ENCODE measurements at places on chromosomes 5 and 9. TPM values are rescaled to one million over a fixed set of nuclear protein-coding genes. Genes with fewer than 3 reads are reported as not detected.

DNA sequence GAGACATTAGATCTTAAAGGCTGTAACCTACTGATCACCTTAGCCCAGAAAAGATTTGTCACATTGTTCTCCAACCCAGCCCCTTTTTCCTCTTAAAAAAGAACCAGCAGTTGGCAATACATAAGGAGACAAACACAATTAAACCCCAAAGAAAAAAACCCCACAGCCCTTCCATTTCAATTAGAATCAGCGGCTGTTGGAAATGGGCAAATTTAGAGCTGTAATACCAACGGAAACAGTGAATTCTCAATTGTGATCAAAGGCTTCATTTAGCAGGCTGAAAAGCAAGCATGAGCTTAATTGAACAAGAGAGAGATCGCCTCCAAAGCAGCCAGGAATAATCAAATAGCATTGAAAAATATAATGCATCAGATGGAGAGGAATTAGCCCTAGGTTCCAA is 153.6 kb downstream of the FAM114A2 start:
- no peak for DNase-seq

The SPTLC1 gene
- 47.7 TPM for total RNA-seq

The EFNA5 gene
- total RNA-seq = 3.7 TPM

The LCNL1 gene
- 0.53 TPM for total RNA-seq

DNA sequence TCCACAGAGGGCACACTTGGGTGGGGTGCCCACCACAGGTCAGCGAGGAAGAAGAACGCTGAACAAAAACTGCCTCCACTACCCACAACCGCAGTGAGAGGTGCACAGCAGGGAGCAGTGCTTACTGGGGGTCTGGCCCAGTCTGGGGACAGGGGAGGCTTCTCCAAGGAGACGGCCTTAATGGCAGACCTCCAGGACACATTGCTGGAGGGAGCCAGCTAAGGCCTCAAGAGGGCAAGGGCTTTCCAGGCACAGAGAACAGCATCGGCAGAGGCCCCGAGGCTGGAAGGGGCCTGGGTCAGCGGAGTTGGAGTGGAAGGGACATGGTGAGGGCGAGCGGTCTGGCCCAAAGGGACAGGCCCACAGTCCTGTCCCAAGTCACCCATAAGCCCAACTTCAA is 8.3 kb upstream of the DPM2 start:
- DNase-seq = no peak

DNA sequence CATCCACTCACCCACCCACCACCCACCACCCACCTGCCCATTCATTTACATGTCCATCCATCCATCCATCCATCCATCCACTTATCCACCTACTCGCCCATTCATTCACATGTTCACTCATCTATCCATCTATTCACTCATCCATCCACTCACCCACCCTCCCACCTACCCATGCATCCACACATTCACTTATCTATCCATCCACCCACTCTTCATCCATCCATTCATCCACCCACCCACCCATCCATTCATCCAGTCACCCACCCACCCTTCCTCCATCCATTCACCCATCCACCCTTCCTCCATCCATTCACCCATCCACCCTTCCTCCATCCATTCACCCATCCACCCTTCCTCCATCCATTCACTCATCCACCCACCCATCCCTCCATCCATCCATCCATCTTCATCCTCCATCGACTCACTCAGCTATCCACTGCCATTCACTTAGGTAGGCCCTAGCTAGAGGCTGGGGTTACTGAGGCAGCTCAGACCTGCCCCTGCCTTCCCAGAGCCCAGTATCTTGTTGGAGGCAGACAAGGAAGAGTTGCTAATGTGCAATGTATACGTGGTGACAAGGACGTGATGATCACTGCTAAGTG is 12.7 kb downstream of the TSPAN17 start:
- DNase-seq = no peak

The SHISAL2B gene
- 0.98 TPM for total RNA-seq

The PAPPA gene
- 1.3 TPM for total RNA-seq

DNA sequence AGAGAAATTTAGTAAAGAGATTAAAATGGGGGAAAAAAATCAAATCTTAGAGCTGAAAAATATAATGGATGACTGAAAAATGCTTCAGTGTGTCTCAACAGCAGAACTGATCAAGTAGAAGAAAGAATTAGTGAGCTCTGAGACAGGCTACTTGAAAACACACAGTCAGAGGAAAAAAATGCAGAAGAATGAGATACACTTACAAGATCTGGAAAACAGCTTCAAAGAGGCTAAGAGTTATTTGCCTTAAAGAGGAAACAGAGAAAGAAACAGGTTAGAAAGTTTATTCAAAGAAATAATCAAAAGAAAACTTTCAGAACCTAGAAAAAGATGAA is 70.5 kb upstream of the OR2K2 start:
- DNase-seq = no peak

The PTGDS gene
- 8.4 TPM for total RNA-seq

Data from muscle of leg (tissue), 16 donors.